ENCODE measurements at places on chromosomes 2 and 18.

DNA sequence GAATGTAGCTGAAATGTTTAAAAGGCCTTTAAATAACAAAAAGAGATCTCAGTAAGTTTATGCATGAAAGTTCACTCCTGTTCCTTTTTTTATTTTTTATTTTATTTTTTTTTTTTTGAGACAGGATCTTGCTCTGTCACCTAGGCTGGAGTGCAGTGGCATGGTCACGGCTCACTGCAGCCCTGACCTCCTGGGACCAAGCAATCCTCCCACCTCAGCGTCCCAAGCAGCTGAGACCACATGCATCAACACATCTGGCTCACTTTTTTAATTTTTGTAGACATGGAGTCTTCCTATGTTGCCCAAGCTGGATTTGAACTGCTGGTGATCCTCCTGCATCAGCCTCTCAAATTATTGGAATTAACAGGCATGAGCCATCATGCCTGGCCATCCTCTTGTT lies 84.3 kb downstream of the KANSL1L start:
- DNase-seq: no peak

- DNase-seq: no peak
Observed at GRCh38 chr2:16084274-16084673, 143.9 kb downstream of the MYCN start.

- DNase-seq: no peak
Observed at GRCh38 chr2:68169308-68169707, 11.6 kb downstream of the PNO1 start.

- no peak for DNase-seq
Observed at GRCh38 chr2:23549051-23549450, 164.1 kb downstream of the KLHL29 start.

DNA sequence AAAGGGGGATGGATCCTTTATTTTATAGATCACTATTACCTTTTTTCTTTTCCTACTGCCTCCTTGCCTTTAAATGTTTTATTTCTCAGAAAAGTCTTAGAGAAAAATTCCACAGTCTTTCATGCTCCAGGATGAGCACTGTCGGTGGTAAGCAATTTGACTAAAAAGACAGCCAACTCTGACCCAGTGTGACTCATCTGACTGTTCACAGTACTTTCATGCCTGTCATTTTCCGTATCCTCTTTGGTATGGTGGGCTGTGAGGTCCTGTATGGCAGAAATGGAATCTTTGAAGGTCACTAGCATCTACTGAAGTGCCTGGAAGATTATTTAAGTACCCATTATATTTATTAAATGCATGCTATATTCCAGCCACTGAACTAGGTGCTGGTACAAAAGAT lies 2.1 kb upstream of the RFTN2 start:
- DNase-seq: peak; percentile 9

DNA sequence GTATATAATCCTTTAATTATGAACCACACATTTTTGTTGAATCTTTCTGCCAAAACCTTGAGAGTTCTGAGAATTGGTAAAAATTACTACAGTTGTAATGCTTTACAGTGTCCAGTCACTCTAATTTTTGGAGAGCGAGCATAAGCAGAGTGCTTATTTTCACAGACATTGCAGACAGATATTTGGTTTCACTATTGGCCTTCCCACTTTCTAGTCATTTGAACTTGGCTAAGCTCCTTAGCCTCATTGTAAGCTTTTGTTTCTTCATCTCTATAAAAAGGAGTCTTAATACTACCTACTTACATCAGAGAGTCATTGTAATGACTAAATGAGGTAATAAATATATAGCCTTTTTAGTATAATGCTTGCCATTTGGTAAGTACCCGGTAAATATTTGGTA lies 80.4 kb downstream of the LCLAT1 start:
- DNase-seq: peak; percentile 26
